ENCODE measurements at places on chromosomes 16 and 17.
A peak's percentile ranks its signal among the peaks of the same experiment; 100 is the strongest.

DNA sequence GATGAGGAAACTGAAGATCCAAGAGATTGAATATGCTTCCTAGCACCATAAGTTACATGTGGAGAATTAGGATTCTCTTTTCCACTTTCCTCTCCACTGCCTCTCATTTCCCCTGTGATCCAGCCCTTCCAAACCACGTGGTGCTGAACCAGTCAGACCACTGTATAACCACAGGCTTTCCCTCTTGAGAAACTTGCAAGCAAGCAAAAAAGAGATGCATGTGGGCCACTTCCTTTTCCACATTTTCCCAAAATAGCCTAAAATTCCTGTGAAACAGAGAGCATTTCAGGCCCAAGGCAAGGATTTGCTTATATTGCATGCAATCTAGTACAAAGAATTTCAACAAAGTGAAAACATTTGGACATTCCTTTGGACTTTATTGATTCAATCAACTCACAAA lies 59.3 kb upstream of the KSR1 start:
- DNase-seq = no peak

GRCh38 chr16:83954577-83955016 lies 1.6 kb downstream of the OSGIN1 start:
- DNase-seq = no peak

GRCh38 chr16:4382795-4383357 lies 11.2 kb downstream of the VASN start:
- no peak for DNase-seq

DNA sequence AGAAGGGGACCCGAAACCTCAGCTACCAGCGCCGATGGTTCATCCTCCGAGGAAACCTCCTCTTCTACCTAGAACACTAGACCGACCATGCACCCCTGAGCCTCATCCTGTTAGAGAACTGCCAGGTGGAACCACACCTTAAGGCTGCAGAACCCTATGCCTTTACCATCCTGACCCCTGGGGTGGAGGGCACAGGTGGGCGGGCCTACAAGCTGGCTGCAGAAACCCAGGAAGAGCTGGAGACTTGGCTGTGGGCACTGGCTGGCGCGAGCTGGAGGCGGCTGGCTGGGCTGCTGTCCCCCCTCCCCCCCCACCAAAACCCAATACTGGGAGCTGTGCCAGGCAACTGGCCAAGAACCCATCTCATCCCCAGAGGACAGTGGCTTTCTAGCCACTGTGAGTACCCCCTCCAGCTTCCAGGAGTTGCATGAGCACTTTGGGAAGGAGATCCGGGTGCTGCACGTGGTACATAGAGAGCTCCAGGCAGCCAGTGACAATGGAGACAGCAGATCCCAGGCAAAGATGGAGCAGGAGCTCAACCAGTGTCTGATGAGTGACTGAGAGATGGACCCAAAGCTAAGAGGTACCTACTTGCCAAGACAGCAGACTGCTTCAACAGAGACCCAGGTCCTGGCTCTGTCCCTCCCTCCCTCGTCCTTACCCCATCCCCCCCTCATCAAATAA lies 1.4 kb upstream of the CD2BP2 start:
- DNase-seq = peak; percentile 50

GRCh38 chr17:2266045-2266864 lies 37.3 kb downstream of the SMG6 start:
- DNase-seq = no peak

DNA sequence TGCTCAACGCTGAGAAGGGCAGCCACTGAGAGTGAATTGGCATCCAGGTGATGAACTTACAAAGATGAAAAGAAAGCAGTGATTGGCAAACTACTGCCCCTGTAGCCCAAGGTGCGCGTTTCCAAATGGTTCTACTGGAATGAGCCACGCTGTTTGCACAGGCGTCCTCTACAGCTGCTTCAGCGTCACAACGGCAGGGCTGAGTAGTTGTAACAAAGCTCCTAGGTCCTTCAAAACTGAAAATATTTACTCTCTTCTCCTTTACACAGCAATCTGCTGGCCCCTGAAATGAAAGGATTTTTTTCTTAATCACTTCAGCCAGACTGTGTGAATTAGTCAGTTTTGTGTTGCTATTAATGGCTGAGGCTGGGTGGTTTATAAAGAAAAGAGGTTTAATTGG lies 107.2 kb upstream of the FOXF1 start:
- DNase-seq = no peak

DNA sequence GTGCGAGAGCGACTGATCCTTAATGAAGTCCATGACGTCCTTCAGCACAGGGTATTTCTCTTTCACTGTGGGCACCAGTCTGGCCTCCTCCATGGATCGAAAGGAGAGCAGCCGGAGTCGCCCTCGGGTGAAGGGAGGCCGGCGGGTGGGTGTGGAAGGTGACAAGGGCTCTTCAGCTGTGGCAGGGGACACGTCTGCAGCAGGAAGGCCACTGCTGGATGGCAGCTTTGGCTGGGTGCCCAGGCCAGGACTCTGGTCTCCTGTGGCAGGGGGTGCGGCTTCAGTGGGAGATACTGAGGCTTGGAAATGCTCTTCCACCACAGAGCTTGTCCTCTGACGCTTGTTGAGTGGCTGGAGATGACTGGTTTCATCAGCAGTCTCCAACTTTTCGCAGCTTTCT lies 78.5 kb downstream of the ZZEF1 start:
- no peak for DNase-seq

- no peak for DNase-seq
These were observed 47.1 kb upstream of the STH start for GRCh38 chr17:45951941-45952340.

DNA sequence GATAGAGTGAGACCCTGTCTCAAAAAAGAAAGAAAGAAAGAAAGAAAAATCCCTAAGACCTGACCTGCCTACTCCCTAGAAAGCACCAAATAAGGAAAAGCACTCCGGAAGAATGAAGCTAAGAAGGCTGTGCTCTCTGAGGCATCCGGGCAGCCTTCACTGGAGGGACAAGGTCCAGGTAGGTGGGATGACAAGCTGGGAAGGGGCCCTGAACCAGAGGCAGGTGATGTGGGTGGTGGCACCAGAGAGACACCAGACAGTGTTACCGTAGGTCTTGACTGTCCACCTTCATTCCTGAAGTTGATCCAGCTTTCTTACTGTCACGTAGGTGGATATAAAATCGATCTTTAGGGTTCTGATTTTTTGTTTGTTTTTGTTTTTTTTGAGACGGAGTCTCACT lies 26.3 kb downstream of the SMTNL2 start:
- DNase-seq = no peak

DNA sequence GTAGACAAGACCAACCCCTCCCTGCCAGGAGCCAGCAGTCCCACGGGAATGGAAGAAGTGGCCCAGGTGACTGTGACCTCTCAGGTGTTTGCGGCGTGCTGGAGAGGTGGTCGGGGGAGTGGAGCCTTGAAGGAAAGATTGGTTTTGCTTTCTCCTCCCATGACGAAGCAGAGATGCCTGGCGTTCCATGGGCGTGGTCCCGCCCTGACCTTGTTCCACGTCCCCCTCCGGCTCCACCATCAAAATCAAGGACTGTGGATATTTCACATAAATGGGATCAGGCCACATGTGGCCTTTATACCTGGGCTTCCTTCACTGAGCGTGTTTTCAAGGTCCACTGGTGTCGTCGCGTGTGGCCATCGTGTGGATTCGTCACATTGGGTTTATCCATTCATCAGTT lies 270.6 kb upstream of the TNRC6C start:
- DNase-seq = no peak

DNA sequence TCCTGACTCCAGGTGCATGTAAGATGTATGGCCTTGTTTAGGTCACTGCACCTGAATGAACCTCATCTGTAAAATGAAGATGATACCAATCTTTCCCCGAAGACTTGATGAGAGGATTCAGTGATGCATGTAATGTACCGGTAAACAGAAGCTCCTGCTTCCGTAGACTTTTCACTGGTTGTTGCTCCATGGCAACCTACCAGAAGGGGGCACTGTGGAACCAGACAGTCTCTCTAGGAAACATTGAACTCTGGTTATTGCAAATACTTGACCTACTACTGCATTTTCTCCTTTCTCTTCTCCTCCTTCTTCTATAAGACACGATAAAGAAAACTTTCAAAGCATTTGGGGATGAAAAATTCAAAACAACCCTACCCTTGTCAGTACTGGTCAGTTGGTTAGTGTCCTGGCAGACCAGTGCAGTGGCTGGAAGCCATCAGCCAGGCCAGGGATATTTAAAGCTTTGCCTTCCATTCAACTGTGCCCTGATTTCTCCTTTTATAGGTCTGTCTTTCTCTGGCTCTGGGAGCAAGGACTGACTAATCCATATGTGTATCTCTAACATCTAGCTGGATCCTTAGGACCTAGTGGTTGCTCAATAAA lies 667.4 kb upstream of the SALL1 start:
- no peak for DNase-seq

DNA sequence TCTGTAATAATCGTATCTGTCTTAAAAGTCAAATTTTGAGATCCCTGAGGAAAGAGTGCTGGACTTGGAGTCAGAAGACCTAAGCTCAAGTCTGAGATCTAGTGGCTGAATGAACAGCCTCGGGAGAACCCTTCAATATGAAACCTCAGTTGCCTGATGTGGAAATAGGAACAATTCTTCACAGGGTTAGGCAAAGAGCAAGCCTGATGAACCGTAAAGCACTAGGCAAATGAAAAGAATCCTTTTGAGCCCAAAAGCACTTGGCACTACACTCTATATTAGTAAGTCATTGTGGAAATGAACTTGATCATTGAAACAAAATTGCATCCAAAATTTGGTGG lies 20.2 kb downstream of the TXNDC11 start:
- DNase-seq = no peak

DNA sequence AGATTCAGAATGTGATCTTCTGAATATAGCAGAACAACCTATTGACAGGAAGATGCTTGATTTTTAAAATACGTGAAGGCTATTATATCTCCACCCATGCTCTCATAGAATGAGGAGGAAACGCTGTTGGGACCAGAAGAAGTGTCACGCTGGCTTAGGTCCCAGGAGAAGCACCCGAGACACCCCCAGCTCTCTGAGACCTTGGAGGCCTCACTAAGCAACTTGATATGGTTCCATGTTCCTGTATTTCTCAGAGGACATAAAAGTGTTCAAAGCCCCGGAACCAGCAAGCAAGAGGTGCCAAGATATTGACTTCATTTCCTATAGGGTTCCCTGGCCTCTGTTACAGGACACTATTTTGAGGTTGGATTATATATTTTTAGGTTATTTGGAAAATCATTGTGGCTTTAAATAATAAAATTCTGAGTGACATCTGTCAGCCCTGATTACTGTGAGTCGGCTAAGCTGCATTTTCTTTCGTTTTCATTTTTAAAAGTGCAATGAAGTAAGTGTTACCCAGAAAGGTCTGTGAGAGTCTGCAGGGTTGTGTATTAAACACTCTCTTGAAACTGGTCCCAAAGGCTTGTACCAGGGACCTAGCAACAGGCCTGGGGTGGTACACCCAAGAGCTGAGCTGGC lies 400.0 kb downstream of the SOX9 start:
- no peak for DNase-seq

DNA sequence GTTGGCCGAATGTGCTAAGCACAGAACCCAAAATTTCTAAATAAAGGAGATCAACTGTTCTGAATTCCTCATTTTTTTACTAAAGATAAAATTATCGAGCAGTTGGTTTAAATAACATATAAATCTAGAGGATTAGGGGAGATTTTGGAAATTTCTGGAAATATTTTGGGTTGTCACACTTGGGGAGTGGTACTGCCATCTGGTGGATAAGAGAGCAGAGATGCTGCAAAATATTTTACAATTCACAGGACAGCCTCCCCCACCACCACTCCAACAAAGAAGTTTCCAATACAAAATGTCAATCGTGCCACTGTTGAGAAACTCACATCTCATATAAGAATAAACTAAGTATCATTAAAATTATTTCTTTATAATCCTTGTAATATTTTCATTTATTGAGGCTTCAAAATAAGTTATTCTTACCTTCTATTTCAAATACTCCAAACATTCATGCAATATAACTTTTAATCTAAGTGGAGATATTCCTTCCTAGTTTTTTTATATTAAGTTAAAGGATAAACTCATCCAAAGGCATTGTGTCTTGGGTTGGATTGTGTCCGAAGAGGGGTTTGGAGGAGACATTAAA lies 17.0 kb upstream of the ABCA8 start:
- DNase-seq = no peak

DNA sequence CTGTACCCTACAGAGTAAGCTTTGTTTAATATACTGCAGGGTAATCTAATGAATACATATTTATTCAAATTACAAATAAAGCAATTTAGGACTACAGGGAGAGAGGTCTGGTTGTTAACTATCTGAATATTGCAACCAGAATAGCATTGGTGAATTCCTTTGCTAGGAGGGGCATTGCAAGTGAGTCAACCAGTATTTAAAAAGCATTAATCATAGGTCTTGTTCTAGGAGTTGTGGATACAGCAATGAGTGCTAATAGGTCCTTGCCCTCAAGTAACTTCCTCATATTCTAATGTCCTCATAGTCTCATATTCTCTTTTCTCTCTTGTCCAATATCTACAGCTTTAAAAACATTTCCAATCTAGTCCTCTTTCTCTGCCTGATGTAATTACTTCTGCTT lies 531.4 kb downstream of the CDH11 start:
- no peak for DNase-seq

DNA sequence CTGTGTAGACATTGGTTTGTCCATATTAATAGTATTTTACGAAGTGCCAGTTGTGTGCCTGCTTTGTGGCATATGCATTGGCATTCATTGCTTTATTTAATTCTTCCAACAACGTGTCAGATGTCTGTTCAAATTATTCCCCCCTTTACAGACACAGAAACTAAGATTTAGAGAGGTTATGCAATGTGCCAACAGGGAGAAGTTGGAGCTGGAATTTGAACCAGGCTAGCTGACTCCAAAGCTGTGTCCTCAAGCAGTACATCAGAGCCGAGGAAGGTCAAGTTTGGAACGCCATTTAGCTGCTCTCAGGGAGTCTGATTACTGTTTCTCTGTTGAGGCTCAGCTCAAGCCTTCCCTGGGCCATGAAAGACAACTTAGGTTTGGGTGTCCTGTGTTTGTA lies 232.3 kb downstream of the WWOX start:
- no peak for DNase-seq

DNA sequence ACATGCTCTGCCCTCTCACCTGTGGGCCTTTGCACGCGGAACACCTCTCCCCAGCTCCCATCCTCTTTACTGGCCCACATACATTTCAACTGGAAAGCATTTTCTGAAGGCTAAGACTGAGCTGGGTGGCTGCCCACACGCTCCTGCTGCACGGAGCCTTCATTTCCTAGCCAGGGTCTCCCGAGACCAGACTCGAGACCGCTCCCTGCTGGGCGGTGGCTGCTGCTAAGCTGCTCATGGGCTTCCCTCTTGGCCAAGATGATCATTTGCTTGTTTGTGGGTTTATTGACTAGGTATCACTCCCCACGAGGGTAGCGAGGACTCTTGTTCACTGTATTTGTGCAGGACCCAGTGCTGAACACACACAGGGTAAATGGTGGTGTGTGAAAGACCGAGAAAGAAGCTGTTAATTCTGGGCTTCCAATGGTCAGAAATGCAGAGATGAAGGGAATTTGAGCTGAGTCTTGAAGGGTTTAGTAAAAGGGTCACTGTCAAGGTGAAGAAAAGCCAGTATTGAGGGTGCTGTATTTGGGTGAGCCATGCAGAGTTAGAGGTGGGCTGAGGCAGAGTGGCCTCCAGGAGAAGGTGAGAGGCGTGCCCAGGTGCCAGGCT lies 907 bp downstream of the TRAPPC2L start:
- peak; percentile 57 for DNase-seq

Data from anterior cingulate cortex (tissue), 58 donors.